Fibroblast of villous mesenchyme (primary cell): ENCODE measurements at places on chromosomes 11 and 22. TPM values are rescaled to one million over a fixed set of nuclear protein-coding genes. Genes with fewer than 3 reads are reported as not detected.

Gene PATE4
- total RNA-seq = not detected in 2 replicates

Gene LRP4
- 3.5 and 3.9 TPM in 2 replicates for total RNA-seq

Gene TRMU
- total RNA-seq = 21.6 and 31.1 TPM in 2 replicates

Gene CARNS1
- total RNA-seq = not detected in 2 replicates

Gene C11orf97
- not detected in 2 replicates for total RNA-seq

Gene GUCY1A2
- total RNA-seq = 0.43 and 0.64 TPM in 2 replicates

Gene FIBIN
- total RNA-seq = 25.9 and 26.4 TPM in 2 replicates

Gene NOL12
- 7.3 and 10.3 TPM in 2 replicates for total RNA-seq

Gene SLC22A8
- total RNA-seq = not detected in 2 replicates

Gene PATE3
- total RNA-seq = not detected in 2 replicates

Gene OR5D13
- not detected in 2 replicates for total RNA-seq

Gene CCDC116
- 0.32 and 0.43 TPM in 2 replicates for total RNA-seq

Gene APOA5
- not detected in 2 replicates for total RNA-seq

Gene TEX12
- 0.32 TPM in 1 of 2 replicates, not detected in the other for total RNA-seq

GRCh38 chr22:41517172-41518047 lies 26.9 kb downstream of the POLR3H start:
- DNase-seq = peak; percentile 61

GRCh38 chr11:17514476-17514875 lies 29.7 kb downstream of the USH1C start:
- DNase-seq = no peak

DNA sequence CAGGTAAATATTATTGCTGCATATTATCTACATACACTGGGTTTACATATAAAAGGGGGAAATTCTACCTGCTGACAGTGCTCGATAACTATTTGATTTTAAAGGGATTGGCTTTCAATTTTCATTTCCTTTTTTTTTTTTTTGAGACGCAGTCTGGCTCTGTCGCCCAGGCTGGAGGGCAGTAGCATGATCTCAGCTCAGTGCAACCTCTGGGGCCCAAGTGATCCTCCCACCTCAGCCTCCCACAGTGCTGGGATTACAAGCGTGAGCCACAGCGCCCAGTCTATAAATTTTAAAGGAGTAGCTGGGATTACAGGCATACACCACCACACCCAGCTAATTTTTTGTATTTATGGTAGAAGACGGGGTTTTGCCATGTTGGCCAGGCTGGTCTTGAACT lies 3.2 kb upstream of the PCF11 start:
- DNase-seq = no peak

- no peak for DNase-seq
Observed at GRCh38 chr11:94669023-94669422, 99.1 kb upstream of the AMOTL1 start.

DNA sequence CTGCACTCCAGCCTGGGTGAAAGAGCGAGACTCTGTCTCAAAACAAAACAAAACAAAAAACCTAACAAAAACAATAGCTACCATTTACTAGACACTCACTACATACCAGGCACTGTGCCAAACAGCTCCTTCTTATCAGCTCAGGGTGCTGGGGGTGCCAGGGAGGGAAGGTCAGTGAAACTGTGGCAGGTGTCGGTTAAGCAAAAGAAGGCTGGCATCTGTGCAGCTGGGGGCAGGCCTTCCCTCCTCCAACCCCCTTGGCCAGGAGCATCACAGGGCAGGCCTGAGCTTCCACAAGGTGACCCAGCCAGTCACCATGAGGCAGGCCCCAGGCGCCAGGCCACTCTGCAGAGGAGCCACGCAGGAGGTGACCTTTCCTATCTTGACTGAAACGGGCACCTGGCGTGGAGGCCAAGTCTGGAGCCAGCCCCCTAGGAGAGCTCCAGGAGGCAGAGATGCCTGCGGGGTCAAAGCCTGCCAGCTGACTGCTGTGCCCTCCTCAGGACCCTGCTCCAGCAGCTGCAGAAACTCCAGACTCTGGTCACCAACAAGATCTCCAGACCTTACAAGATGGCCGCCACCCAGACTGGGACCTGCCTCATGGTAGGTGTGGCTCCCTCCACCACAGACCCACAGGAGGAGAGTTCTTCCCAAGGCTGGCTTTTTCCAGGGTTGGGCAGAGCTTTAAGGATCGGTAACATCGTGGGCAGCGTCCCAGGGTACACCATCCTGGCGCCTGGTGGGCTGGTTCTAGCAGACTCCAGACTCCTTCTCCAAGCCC lies 31.3 kb upstream of the DGKZ start:
- DNase-seq = no peak

DNA sequence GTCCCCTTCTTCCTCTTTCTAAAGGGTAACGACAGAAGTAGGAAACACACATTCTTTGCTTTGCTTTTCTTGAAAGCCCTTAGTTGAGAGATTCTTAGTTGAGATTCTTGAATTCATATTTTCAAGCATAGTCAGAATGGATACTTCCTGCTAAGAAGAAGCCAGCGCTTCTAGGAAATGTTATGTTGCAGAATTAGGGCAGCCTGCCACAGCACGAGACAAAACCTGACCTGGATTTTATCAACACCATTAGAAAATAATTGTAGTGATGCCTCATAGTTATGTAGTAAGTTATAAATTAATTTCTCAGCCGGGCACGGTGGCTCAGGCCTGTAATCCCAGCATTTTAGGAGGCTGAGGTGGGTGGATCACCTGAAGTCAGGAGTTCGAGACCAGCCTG lies 37.9 kb upstream of the NUP160 start:
- peak; percentile 75 for DNase-seq

DNA sequence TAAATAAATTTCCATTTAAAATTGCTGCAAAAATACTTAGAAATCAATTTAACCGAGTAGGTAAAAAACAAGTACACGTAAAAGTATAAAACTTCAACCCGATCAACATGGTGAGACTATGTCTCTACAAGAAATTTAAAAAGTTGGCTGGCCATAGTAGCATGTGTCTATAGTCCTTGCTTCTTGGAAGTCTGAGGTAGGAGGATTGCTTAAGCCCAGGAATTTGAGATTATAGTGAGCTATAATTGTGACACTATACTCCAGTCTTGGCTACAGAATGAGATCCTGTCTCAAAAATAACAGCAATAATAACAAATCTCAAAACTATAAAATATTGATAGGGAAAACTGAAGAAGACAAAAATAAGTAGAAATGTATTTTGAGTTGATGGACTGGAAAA lies 11.1 kb downstream of the CASP4 start:
- DNase-seq = peak; percentile 11

- DNase-seq = no peak
Observed at GRCh38 chr11:39732001-39732400, 1727.5 kb downstream of the LRRC4C start.

- DNase-seq = peak; percentile 72
Observed at GRCh38 chr22:45537734-45538181, 35.1 kb downstream of the FBLN1 start.

- DNase-seq = peak; percentile 74
Observed at GRCh38 chr11:74739546-74740270, 8.5 kb upstream of the CHRDL2 start.

DNA sequence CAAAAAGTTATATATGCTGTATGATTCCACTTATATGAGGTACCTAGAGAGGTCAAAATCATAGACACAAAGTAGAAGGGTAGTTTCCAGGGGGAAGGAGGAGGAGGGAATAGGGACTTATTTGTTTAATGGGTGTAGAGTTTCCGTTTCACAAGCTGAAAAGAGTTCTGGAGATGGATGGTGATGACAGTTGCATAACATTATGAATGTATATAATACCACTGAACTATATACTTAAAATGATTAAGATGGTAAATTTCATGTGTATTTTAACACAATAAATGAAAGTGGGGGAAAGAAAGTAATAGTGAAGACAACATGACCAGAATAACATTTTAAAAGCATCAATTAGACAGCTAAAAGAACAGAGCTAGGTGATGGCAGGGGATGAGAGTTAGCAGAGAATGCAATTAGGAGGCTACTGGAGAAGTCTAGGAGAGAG lies 51.2 kb downstream of the MRTFA start:
- no peak for DNase-seq

DNA sequence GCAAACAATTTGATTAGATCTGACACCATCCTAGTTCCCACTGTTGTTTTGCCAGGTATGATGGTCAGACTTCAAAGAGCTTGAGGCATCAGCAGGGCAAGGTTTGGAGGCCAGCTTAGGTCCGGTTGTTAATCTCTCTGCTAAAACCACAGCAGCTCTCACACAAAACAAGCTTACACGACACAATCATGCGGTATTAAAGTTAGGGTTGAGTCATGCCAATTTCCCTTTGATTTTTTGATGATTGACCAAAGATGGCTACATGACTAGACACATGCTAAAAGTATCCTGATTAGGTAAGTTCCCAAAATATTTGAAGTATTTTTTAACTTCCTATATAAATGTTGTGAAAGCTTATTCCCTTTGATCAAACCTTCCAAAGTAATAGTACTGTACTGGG lies 145.9 kb downstream of the ELP4 start:
- peak; percentile 42 for DNase-seq

DNA sequence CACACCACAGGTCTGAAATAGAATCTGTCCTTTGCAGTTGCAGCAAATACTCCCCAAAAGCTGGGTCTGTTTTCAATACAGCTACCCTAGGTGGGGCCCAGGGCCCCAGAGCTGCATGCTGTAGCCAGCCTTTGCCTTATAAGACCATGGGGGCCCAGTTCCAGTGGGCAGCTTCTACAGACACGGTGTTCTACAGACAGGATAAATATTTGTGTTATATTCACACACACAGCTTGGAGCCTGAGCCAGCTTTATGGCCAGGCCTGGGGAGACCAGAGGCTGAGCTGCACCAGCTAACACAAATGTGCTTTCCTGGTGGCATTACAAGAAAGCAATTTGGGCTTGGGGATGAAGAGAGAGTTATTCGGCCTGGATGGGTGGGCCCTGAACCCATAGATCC lies 151.8 kb upstream of the NCAM1 start:
- DNase-seq = no peak

GRCh38 chr22:43168471-43169309 lies 17.3 kb downstream of the TSPO start:
- DNase-seq = peak; percentile 28

GRCh38 chr11:33646629-33647028 lies 54.0 kb downstream of the C11orf91 start:
- no peak for DNase-seq

DNA sequence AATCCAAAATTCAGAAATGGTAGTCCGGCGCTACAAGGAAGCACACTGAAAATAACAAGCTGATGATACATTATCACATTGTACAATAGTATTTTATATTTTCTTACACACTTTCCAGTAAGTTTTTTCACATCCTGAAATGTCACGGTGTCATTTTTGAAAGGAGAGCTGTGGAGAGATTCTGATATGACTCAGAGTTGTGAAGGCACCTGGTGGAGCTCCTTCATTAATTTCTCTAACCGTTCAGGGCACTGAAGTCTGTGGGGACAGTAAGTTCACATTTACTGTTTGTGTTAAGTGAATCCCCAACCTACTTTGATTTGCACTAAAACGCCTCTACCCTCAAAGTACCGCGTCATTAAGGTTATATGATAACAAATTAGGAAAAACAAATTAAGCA lies 13.3 kb downstream of the LDHAL6A start:
- DNase-seq = no peak

GRCh38 chr11:16796311-16796710 lies 57.9 kb downstream of the C11orf58 start:
- DNase-seq = no peak

GRCh38 chr22:20661473-20661872 lies 112.4 kb upstream of the SERPIND1 start:
- no peak for DNase-seq

- DNase-seq = no peak
Observed at GRCh38 chr11:31956310-31956709, 134.6 kb upstream of the RCN1 start.

DNA sequence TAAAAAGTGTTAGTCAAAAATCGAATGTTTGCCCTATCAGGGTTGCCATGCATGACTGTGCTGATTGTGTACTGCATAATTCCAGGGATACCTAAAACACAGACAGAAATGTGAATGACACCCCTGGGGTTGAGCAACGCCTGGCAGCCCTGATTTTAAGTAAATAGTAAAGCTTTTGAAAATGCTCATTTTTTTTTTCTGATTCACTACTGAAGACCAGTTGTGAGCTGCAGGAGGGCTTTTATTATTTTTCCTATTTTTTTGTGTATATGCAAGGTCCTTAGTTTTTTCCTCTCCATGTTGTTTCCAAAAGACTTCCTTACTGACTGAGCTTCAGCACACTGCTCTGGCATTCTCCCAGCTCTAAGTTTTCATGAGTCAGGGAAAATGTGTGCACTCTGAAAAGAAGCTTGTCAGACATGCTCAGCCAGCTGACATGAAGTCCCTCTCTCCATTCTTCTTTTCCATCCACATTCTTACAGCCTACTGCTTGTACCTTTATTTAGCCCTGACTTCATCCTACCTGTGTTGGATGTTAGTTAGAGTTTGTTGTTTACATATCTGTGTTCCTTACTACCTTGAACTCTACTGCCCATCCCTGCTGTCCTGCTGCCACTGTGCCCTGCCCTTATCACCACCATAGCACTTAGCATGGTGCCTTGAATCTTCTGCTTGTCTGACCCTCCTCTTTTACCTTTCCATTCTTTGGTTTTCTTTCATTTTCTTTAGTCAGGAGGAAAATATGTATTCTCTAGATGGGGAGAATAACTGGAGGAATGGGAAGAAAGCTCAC lies 79.5 kb downstream of the HORMAD2 start:
- DNase-seq = peak; percentile 73

DNA sequence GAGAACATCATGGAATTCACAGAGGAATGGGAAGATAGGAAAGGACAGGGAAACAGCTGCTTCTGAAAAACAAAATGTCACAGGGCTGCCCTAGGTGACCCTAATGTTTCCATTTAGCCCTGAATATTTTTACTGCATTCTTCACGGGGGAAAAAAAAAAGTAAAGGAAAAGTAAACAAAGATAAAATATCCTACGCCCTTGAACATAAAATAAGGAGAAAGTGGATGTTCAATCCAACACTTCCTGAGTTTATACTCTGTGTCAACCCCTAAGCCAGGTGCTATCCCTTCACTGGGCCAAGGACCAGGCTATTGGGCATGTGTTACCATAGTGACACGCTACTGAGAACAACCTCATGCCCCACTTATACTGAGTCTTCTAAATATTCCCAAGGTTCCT lies 84.7 kb downstream of the FAM76B start:
- DNase-seq = peak; percentile 10

- no peak for DNase-seq
Observed at GRCh38 chr11:34055218-34056000, 3.9 kb downstream of the CAPRIN1 start.

- no peak for DNase-seq
Observed at GRCh38 chr11:8749202-8749601, 66.6 kb downstream of the RPL27A start.

- DNase-seq = no peak
Observed at GRCh38 chr11:99065121-99065520, 44.4 kb downstream of the CNTN5 start.

DNA sequence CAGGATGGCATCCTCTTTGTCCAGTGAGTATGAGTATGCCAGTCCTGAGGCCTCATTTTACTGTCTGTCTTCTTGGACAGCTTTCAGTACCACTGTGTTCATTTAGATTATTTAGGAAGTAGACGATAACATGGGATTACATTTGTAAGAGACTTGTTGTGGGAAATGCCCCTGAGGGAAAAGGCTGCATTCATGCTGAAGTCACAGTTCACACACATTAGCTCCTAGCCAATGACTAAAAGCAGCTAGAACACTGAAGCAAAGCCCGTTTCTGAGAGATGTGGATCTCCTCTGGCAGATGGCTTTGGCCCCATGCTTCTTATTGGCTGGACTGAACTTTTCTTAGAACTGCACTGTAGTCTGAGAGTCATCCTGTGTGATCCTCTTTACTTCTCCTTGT lies 242.4 kb downstream of the FAM76B start:
- no peak for DNase-seq
